Adrenal gland (tissue), 19 donors: ENCODE measurements at places on chromosomes 12 and 14.
A peak's percentile ranks its signal among the peaks of the same experiment; 100 is the strongest.

DNA sequence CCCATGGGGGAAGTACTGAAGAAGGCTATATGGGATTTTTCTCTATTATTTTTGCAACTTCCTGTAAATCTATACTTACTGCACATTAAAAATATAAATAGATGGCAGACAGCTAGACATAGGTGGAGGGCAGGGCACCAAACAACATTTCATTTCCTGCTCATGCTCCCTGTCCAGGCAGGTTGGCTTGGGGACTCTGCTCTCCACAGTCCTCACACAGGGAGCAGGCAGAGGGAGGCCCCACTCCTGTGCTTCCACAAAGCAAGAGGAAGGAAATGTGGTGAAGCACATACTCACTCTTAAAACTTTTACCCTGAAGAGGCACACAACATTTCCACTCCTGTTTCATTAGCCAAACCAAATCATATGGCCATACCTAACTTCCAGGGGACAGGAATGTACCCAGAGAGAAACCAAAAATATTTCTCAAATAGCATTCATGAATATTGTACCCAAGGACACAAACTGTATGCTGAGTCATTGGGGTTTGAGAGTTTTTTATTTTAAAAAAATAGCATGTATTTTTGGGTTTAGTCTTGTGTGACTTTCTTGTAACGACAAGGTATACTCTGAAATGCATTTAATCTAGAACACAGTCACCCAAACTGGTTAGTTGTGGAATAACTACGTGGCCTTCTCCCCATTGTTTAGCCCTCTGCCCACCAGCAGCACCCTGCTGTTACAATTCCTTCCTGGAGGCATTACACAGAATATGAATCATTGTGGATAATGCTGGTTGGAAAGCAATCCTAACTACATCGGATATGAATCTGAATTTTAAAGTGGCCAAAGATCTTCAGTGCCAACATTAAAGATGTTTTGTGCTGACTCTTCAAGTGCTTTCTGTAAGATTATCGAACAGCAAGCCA is 40.9 kb downstream of the RTN1 start:
- no peak for DNase-seq

DNA sequence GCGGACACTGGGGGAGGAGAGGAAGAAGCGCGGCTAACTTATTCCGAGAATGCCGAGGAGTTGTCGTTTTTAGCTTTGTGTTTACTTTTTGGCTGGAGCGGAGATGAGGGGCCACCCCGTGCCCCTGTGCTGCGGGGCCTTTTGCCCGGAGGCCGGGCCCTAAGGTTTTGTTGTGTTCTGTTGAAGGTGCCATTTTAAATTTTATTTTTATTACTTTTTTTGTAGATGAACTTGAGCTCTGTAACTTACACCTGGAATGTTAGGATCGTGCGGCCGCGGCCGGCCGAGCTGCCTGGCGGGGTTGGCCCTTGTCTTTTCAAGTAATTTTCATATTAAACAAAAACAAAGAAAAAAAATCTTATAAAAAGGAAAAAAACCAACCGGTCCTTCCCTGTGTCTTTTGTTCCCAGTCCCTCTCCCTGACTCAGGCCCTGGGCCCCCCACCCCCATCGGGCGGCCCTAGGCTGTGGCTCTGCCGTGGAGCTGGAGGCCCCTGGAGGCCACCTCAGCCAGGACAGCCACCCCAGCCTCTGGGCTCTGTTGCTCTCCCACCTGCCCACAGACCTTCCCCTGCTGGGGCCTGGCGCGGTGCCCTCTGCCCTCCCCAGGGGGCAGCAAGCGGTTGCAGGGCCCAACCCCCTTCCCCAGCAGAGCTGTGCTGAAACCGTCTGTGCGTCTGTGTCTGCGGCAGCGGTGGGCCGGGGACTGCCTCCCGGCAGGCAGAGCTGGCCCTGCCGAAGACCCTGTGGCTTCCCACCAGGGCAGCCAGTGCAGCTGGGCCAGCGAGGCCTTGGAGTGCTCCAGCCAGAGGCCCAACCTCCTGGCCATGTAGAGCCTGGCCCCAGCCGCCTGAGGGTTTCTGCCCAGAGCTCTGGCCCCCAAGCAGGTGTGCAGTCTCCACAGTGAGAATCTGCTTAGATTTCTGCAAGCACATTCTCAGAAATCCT is 4.0 kb upstream of the CRIP2 start:
- DNase-seq = no peak

DNA sequence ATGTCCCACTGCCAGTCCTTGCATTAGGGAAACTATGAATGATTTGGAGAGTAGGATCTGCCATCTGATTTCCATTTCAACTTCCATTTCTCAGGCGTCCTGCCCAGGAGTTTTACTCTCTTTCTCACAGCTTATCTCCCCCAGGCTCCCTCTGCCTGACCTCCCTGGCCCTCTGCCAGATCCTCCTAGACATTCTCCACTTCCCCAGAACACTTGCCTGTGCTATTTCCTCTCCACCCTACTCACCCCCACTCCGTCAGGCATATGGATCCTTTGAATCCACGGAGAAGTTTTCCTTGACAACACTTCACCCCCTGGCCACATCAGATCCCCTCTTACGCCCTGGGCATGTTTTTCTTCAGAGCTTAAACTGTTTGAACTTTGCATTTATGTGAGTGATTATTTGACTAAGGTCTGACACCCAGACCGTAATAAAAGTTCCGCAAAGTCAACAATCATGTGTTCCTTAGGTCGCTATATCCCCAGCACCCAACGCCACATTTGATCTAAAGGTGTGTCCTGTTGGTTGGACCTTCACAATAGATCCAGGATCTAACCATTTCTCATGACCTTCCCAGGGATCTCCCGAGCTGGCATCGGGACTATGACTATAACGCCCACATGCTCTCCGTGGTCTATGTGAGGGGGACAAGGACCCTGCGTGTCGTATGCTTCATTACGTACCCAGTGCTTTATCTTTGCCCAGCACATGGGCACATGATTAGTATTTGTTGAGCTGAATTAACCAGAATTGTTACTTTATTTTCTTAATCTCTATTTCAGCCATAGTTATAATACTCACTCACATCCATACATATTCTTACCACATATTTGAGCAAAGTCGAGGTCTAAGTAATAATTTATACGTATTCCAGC is 255.8 kb upstream of the FOXN3 start:
- DNase-seq = peak; percentile 21

DNA sequence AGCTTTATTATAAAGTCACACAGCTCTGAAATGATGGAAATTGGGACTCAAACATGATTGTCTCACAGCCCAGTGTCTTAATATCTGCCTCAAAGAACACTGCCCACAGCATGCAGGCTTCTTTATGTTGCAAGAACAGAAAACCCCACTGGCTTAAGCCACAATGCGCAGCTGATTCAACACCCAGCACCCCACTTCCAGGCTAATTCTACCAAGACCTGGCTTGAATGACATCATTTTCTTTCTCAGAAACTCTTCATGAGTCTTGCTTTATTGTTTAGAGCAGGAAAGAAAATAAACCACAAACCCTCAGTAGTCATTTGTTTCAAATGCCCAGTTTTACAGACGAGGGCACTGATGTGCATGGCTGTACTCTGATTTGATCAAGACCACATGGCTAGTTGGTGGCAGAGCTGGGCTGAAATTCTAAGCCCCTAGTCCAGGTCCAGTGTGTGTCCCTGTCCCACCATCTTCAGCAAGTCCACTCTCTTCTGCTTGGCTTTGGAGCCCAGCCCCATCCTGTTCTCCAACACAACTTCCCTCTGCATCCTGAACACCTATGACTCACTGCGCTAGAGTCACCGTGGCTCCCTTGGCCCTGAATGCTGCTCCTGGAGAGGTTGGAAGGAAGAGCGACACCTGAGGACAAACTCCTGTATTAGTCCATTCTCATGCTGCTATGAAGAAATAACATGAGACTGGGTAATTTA is 50.3 kb upstream of the SRSF5 start:
- DNase-seq = no peak

DNA sequence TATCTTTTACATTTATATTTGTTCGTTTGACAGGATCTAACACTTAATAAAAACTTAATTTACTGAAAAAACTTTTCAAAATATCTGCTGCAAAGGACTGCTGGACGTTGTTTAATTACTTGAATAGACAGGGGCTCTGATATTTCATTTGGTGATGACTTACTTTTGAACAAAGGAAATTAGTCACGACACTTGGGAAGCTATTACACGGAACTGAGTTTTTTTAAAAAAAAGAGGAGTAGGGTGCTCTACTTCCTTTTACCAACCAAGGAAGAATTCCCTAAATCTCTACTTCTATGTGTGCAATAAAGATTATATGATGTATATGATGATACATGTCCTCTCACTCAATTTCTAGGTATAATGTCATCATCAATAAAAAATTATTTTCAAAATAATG is 4.7 kb downstream of the FGD6 start:
- no peak for DNase-seq

- DNase-seq = no peak
These were observed 326.6 kb downstream of the KCNH5 start for GRCh38 chr14:62718629-62719028.

GRCh38 chr12:96028538-96028937 is 6.8 kb downstream of the LTA4H start:
- DNase-seq = no peak

- no peak for DNase-seq
These were observed 144.2 kb downstream of the SLC38A6 start for GRCh38 chr14:61125041-61125866.

GRCh38 chr12:118103601-118104382 is at the start of gene VSIG10:
Gene VSIG10 (minus strand): TSS chr12:118104011. CDS start chr12:118103671, 340 bp downstream.
- DNase-seq = peak; percentile 79

DNA sequence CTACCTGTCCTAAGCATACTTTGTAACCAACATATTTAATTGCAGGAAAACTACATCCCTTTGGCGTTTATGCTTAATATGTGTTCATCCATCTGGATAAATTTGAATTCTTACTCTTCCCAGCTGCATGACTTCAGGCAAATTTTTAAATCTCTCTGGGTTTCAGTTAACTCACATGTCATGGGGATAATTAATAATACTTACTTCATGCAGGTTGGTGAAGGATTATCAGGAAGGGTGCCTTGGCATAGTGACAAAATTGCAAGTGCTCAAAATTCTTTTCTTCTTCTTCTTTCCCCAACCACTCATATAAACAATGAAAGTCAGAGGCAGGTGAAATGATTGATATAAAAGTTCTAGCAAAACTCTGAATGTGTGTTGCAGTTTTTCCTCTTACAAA is 15.9 kb downstream of the SYT10 start:
- no peak for DNase-seq

DNA sequence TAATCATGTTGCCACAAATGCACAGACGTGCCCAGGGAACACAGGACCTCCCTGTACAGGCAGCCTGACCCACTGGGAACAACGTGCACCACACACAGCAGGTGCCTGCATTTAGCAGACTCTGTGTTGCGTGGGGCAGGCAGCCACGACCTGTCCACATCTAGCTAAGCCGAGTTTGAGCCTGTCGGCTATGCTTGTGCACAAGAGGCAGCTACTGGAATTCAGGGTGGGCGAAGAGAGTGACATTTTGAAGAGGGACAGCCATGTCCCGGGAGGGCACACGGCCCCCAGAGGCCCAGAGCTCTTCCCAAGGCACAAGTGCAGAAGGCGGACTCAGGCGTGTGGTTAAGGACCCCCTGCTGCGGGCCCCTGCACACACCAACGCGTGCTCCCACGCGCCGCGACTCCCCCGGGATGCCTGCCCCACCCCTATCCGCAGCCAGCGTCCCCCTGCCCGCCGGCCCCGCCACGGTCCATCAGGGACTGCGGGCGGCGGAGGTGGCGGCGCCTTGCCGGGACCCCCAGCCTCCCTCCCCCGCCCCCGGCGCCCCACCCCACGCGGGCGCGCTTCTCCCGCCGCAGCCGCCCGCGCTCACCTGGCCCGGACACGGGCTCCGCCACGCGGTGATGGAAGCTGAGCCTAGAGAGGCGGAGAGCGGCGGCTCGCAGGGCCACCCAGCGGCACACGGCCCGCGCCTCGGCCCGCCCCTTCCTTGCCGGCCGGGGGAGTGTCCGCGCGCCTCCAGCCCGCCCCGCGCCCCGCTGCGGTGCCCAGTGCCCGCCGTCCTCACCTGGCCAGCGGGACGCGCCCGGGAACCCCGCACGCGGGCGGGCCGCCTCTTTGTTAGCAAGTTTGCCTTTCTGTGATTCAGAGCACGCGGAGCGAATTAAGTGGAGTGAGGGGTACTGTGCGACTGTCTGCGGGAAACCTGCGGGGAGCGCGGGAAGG is 125.3 kb upstream of the PRMT8 start:
- DNase-seq = no peak

DNA sequence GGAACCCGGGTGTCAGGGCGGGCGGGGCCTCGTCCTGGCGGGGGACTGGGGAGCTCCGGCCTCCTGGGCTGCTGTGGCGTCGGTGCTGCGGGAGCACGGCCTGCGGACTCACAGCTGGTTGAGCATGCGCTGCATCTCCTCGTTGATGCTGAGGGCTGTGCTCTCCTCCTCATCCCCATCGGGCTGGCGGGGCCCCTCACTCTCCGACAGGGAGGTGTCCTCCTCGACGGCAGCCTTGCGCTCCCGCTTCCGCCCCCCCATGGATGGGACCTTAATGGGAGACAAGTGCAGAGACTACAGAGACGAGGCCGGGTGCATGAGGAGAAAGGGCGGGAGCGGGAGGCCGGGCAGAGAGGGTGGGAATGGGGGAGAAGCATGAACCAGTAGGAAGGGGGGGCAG is 7.3 kb downstream of the IFFO1 start:
- no peak for DNase-seq

GRCh38 chr14:28116716-28117115 is 649.9 kb upstream of the FOXG1 start:
- DNase-seq = no peak

GRCh38 chr12:18926188-18926587 is 188.3 kb downstream of the CAPZA3 start:
- no peak for DNase-seq

DNA sequence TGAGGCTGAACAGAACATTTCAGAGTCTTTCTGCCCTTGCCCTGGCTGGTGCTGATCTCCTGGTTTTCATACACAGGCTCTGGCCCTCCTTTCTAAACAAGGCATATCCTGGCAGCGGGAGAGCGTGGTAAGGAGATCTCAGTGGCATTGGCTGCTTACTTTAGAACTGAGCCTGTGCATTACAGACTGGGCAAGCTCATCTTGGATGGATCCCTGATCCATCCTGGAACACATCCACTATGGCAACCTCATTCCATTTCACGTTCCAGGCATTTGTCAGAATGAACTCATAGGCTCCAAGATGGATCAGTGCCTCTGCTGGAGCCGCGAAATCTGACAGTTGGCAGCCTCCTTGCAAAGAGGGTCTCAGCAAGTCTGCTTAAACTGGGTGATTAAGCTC is 224.5 kb upstream of the PELI2 start:
- DNase-seq = no peak

DNA sequence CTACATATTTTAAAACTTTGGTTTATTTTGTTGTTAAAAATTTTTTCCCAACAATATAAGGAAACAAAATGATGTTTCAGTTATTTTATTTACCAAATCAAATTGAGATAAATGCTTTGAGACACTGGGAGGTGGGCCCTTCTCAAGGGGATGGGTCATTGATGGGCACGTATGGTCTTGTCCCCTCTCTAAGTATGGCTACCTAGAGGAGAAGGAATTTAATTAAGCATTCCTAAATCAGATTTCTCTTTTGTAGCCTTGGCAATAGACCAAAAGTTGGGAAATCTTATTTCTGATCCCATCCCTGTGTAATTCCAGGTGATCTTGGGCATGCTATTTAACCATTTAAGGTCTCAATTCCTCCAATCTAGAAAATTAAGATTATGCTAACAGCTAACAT is 79.0 kb downstream of the SCN8A start:
- DNase-seq = no peak
